ENCODE measurements at places on chromosomes 3 and 15.

DNA sequence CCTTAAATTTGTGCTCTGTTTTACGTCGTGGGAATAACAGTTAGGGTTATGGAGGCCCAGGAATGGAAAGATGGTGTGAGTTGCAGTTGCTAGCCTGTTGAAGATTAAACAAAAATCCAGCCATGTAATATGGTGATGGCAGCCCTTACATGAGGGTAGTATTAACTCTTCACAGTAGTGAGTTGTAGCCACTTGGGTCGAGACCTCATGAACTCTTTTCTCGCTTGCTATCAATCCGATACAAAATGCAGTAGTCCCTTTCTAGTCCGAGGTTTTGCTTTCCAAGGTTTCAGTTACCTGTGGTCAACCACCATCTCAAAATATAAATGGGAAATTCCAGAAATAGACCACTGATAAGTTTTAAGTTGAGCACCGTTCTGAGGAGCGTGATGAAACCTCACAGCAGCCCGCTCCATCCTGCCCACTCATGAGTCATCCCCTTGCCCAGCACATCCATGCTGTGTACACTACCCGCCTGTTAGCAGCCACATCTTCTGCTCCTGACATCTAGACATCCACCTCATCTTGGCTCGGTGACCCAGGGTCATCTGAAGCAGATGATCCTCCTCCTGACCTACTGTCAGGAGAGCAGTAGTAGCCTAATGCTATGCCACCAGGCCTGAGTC is 177.9 kb downstream of the CDIN1 start:
- no peak for DNase-seq

DNA sequence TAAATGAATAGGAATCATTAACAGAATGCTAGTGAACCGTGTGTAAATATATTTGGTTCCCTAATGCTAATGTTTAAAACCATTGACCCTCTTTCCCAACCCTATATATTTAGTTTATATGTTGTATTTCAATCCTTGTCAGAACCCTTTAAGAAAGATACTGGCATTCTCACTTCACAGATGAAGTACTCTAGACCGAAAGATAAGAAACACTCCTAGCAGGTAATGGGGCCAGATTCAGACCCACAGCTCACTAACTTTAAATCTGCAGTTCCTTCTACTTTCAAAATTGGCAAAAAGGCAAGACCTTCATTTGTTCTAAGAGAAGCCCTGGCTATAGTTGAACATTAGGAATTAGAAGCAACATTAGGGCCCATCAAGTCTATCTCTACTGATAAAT is 42.3 kb upstream of the TM4SF4 start:
- no peak for DNase-seq

DNA sequence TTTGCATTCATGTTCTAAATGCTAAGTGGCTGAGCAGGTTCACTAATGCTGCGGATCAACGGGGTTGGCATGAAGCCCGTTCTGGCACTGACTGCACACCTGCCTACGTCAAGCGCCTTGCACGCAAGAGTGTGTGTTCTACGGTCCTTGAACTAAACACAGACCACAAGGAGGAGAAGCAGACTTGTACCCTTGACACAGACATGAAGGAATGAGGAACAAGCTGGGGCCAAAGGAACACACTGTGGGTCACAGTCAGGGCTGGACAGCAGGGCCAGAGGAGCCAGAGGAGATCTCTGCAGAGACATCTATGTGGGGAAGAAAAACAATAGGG is 48.0 kb upstream of the LDHAL6B start:
- no peak for DNase-seq

DNA sequence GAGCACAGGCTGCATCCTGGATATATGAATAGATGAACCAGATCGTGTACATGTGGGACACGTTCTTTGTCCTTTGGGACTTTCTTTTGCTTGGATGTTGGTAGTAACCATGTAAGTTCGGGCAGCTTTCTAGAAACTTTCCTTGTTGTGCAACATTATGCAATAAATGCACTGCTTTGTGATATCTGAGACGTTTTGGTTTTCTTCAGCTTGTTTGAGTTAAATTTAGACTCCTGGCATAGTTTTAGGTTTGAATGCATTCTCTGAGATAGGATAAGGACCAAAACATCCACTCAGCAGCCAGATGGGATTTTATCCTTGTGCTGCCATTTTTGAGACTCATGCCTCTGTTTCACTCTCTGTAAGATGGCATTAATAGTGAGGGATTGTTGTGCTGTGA is 158.9 kb downstream of the IGF1R start:
- no peak for DNase-seq

DNA sequence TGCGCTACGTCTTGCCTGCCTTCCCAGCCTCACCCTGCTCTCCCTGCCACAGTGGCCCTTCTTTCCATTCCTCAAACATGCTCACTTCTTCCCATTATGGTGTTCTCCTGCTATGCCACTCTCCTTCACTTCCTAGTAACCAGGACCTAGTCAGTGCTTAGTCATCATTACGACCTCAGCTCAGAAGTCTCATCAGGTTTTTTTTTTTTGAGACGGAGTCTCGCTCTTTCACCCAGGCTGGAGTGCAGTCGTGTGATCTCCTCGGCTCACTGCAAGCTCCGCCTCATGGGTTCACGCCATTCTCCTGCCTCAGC is 149.5 kb downstream of the GREM1 start:
- DNase-seq = peak; percentile 71

DNA sequence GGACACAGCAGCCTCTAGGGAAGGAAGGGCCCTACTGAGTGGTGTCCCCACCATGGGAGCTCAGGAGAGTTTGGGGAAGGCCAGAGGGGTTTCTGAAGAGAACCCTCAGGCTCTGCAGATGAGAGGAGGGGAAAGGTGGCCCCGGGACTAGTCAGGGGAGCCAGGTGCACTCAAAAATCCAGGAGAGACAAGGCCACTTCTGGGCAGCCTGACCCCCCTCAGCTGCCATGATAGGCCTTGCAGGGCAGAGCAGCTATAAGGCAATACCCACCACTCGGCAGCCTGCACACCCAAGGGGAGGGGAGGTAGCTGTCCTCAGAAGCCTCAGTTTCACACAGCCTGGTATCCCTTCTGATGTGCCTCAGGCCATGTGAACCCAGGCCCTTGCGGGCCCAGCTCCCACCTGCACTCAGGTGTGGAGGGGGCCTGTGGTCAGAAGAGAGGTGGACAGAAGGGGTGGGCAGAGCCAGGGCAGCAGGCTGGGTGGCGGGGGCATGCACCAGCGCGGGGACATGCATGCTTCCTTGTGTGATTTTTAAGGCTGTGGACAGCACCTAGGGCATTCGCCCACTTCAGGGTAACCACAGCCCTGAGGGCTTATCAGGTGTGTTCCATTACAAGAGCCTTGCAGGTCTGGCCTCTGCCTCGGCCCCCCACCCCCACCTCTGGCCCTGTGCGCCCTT is 34.6 kb downstream of the SRPRB start:
- peak; percentile 52 for DNase-seq

DNA sequence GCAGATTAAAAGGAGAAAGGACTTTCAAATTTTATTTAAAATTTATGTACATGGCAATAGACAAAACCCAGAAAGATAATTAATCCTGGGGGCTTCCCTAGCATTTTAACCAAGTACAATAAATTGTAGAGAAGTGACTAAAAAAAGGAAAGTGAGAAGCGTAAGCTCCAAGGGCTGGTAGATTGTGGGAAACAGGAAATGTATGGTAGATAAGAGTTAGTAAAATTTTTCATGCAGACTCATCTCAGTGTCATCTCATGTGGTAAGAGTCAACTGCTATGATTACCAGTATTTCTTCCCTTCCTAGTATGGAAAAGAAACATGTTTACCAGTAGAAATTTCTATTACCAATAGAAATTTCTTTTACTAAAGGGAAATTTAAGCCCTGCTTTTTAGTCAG is 464.3 kb upstream of the AGTR1 start:
- DNase-seq = no peak

DNA sequence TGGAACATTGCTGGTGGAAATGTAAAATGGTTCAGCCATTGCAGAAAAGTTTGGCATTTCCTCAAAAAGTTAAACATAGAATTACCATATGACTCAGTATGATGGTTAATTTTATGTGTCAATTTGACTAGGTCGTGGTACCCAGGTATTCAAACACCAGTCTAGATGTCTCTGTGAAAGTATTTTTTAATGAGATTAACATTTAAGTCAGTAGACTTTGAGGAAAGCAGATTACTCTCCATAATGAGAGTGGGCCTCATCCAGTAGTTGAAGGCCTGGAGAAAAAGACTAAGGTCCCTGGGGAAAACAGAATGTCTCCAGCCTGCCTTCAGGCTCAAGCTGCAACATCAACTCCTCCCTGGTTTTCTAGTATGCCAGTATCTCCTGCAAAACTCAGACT is 42.3 kb upstream of the TMEM87A start:
- no peak for DNase-seq

DNA sequence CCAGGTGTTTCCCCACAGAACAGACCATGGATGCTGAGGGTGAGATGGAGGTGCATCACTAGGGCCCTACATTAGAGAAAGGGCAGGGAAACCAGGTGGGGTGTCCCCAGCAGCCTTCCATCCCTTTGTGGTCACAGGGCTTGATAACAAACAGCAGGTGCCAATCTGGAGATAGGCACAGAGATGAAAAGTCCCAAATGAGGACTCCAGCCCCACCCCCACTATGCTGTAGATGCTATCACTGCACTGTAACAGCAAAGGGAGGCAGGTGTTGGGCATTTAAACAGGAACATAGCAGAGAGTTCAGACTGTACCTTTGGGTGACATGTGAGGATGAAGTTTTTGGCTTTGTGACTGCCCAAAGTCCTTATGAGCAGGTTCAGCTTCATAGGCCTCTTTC is 21.4 kb downstream of the IL20RB start:
- DNase-seq = no peak

DNA sequence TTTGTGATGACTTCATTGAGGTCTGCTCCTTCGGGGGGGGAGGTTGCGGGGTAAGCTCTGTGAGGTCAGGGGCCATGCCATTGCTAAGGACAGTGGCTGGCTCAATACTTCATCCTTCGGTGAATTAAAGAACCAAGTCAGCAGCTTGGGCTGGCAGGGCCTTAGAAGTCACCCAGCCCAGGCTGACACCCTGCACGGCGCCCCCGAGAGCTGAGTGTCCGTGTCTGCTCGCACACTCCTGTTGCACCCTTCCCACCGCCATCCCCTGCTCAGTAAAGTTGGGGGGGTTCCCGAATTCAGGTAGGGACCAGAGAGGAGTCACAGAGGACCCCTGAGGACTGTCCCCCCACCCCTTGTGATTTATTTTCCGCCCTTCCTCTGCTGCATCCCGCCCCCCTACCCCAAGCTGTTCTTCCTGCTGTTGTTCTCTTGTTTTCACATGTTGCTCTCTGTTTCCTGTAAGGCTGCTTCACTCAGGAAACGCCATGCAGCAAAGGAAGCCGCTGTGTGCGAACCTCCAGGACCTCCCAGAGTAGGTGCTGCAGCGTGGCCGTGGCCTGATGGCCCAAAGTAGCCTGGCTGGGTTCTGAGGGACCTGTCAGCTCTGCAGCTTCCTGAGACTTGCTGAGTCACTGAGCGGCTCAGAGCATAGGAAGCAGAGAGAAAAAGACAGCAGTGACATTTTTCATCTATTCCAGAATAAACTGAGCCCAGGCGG is 14.4 kb downstream of the EFCC1 start:
- no peak for DNase-seq

DNA sequence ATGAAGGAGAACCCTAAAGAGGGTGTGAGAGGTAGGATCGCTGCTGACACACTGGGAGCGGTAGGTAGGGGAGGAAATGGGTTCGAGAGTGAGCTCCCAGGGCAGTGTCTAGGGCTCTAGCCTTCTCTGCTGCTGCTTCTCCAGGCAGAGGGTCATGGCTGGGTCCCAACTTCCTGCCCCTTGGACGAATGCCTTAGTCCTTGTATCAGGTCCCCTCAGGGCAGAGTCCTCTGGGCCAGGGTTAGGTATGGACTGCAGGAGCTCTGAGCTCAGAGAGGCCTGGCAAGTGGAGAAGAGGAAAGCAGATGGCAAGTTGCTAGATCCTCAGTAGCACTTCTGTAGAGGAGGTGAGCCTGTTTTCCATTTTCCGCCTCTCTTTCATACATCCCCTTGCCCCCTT is 2.9 kb downstream of the CORO2B start:
- no peak for DNase-seq

GRCh38 chr3:59286791-59287531 is 237.1 kb upstream of the CFAP20DC start:
- no peak for DNase-seq

- peak; percentile 80 for DNase-seq
Measured at GRCh38 chr3:151168269-151169094, 34.5 kb downstream of the GPR171 start.

DNA sequence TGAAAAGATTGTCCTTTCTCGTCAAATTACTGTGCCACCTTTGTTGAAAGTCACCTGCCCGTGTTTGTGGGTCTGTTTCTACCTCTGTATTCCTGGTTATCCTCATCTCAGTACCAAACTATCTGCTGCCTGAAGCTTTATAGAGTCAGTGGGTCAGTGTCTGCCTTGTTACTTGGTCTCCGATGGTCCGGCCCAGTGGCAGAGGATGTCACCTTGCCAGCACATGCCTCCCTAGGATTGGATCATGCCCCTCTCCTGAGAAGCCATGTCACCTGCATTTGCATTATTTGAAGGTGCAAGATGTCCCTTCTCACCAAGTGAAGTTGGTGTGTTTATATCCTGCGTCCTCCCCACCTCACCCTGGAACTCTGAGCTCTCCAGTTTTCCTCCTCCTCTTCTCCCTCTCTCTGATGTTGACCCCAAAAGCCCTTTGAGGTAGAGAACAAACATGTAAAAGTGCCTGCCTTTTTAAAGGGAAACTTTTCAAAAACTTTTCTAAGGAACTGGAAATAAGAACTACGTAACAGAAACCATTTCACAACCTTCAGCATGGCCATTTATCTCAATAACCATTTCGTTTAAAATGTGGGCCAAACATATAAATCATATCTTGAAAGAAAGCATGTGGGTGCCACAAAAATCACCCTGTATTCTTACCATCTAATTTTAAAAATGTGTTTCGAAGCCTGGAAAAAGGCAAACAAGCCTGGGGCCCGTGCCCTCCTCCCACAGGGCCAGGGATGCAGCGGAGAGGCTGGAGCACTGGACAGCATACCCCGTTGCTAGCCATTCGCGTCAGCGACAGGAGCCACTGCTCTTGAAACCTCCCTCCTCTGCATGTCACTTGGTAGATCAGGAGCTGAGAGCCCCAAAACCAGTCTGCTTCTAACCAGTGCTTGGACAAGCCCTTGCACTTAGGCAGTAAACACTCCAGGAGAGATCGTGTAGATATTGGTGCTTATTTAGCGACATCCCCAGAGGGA is 102.1 kb downstream of the VGLL4 start:
- DNase-seq = no peak

- DNase-seq = peak; percentile 95
Measured at GRCh38 chr15:40102897-40103858, 5.5 kb downstream of the BMF start.

DNA sequence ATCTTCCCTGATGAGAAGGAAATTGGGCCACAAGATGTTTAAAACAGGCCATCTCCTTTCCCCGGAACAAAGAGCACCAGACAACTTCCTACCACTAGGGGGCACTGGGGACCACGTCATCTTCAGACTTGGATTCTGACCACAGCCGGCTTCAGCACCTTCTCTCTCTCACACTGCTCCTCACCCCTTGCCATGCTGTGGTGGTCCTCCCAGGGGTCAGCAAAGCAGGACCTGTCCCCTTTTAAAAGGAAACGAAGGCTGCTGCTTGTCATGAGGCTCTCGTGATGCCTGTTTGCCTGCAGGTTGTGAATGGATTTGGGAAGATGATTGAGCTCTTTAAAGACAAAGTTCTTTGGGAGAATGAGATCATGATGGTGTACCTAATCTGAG is 16.2 kb downstream of the RFT1 start:
- peak; percentile 88 for DNase-seq

GRCh38 chr3:24237971-24238706 is 256.5 kb downstream of the THRB start:
- DNase-seq = peak; percentile 84

All from islet precursor cell (in vitro differentiated cells).